Nucleus accumbens (tissue), 56 donors: ENCODE measurements at places on chromosomes 3 and 15.

DNA sequence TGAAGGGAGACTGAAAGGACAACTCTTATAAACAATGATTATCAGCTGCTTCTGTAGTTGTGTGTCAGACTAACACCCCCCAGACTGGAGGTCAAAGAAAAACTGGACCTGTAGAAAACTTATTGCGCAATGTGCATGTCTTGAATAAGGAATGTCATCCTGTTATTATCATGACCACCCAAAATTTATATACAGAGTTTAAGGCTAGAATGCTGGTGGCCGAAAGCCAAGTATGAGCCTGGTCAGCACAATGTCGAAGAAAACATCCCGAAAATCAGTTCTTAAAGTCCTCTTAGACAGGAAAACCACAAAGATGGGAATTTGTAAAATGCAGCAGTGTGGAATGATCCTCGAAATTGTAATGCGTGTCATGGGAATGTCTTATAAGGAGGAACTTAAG, 29.3 kb downstream of the RFTN1 start:
- no peak for DNase-seq

- DNase-seq = no peak
Measured at GRCh38 chr3:43210049-43211027, 76.0 kb upstream of the SNRK start.

DNA sequence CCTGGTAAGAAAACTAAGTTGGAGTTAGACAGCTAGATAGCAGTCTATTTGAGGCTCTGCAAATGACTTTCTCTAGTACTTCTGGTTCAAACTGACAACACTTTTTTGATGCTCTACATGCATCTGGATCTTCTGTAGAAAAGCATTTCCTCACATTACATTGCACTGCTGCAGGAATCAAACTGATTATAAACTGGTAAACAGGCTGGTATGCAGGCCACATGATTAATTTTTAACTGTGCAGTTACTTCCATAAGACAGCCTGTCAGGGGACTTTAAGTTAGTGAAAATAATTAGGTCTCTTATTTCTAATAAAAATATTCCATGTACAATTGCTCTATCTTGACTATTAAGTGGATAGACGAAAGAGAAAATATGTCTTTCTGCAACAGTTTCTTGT, 550.0 kb upstream of the ALCAM start:
- DNase-seq = no peak

DNA sequence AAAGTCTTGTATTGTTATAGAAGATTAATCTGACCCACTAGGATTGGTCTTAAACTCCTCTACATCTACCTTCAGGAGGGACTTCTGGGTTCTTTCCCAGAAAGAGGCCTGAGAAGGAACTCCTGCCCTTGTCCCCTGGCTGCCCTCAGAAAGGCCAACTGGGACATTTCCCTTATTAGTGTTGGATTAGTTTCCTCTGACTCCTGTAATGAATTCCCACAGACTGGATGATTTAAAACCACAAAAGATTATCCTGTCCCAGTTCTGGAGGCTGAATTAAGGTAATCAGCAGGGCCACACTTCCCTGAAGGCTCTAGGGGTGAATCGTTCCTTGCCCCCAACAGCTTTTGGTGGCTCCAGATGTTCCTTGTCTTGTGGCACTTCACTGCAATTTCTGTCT, 102.8 kb upstream of the NMNAT3 start:
- no peak for DNase-seq

GRCh38 chr15:41258750-41259471, 27.8 kb downstream of the CHP1 start:
- no peak for DNase-seq

DNA sequence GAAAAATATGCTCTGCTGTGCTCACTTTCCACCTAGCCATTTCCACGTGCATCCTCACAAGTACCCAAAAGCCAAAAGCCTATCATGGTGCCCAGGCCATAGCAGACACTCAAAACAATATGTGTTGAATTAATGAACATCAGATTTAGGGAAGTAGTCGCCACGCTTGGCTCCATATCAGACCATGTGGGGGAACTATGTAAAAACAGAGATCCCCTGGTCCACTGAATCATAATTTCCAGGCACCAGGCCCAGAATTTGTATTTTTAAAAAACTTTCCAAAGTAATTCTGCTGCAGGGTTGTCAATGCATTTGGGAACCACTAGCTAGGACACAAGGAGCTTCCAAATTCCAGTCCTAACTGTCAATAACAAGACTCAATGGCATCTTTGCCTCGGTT, 77.3 kb downstream of the CNTN3 start:
- DNase-seq = no peak

- DNase-seq = no peak
Measured at GRCh38 chr15:30997270-30997669, 5.8 kb upstream of the MTMR10 start.

- no peak for DNase-seq
Measured at GRCh38 chr3:158830391-158830790, 28.5 kb downstream of the MFSD1 start.

- DNase-seq = no peak
Measured at GRCh38 chr15:40002295-40002694, 36.7 kb downstream of the SRP14 start.

GRCh38 chr15:69075440-69075839, 60.9 kb downstream of the NOX5 start:
- no peak for DNase-seq
